ENCODE measurements at places on chromosomes 5 and 9. TPM values are rescaled to one million over a fixed set of nuclear protein-coding genes. Genes with fewer than 3 reads are reported as not detected.
A peak's percentile ranks its signal among the peaks of the same experiment; 100 is the strongest.

DNA sequence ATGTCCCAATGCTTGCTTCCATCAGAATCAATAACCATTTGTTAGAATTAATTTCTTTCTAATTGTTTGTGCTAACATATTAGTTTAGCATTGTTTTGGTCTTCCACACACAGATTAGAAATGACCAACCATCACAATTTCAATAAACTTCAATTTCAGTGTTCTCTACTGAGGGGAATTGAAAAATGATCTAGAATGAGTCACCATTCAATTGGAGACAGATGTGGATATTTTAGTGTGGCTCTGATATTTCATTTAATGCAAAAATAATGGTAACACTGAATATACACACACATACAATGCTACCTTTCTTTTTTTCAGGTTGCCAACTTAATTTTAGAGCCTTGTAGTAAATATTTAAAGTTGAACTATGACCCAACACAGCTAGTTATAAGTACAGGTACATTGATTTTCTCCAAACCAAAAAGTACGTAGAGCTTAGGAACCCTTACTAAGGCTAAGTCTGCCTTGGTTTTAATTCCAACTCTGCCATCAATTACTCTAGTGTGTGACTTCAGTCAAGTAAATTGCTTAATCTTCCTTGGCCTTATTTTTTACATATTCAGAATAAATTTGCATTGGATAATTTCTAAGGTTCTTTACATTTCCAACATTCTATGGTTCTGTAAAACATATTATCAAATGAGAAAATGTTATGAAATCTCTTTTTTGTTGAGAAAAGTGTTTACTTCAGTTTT, 143.9 kb downstream of the DMRTA1 start:
- no peaks in the 10 kb centered on the region for H3K27me3 ChIP-seq
- H3K27ac ChIP-seq: no peak overlapping the region
- no peak overlapping the region for H3K4me3 ChIP-seq
- DNase-seq: no peak
- H3K4me1 ChIP-seq: no peaks in the 10 kb centered on the region

DNA sequence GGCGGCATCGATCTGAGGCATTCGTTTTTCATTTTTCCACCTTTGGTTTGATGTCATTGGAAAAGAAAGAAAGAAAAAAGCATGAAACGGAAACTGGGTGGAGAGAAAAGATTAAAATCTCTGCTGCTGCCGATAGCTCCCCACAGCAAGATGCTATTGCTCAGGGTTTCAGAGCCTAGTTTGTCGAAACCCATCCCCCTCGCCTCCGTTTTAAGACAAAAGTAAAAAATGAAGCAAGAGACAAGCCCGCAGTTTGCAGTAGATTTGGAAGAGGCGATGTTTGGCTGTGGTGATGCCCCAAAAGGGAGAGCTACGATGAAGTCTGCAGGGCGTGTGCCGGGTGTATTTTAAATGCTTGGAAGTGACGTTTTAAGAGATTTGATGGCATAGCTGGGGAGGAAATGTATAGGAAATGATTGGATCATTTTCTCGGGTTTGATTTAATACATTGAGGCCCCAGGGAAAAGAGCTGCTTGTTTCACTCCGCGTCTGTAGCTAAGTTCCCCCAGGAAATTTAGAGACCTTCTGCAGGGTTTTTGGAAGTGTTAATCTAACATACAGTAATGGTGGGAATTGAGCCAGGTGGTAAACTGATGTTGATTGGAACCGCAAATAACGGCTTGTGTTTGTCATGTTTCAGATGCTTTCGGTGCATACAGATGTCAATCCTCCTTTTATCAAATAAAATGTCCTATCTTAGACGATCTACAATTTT, 909 bp downstream of the NDFIP1 start:
- no peaks in the 10 kb centered on the region for H3K27me3 ChIP-seq
- H3K4me1 ChIP-seq: no peaks in the 10 kb centered on the region
- no peaks in the 10 kb centered on the region for H3K36me3 ChIP-seq
- DNase-seq: no peak
- H3K4me3 ChIP-seq: peak overlapping the region; percentile 87

DNA sequence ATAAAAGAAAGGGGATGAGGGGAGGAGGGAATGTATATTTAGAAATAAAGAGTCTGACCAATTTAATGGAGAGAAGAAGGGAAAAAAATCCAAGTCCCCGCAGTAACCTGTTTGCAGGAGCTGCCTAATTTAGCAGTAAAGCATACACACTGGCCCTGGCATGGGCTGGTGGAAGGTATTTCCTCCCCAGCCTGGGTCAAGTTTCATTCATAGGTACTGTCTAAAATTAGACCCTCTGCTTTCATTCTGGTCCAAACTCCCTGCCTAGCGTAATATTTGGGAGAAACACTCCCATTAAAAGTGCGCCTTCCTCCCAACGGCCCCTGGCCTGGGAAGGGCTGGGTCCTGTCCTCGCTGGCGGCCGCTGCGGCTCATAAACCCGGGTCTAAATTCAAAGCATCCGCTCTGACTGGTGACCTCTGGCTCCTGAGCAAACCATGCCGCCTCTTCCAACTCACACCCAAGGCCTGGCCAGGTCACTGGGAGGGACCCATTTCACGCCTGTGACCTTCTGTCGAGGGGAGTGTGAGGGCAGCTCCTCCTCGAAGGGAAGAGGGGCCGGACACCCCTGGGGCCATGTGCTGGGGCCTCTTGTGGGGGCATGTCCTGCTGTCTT, 123.2 kb downstream of the FGF18 start:
- H3K27ac ChIP-seq: no peak overlapping the region
- H3K4me3 ChIP-seq: no peak overlapping the region
- no peak for DNase-seq
- no peaks in the 10 kb centered on the region for H3K36me3 ChIP-seq

- DNase-seq: no peak
- no peak overlapping the region for H3K4me3 ChIP-seq
- H3K36me3 ChIP-seq: no peaks in the 10 kb centered on the region
- no peaks in the 10 kb centered on the region for H3K4me1 ChIP-seq
- peaks cover 6% of the 10 kb centered on the region for H3K27me3 ChIP-seq
- H3K27ac ChIP-seq: no peak overlapping the region
These were observed 63.9 kb upstream of the MVB12B start for GRCh38 chr9:126262738-126263137.

EXD3 gene
- 44.8 TPM for total RNA-seq

KIF4B gene
- total RNA-seq: not detected

DNA sequence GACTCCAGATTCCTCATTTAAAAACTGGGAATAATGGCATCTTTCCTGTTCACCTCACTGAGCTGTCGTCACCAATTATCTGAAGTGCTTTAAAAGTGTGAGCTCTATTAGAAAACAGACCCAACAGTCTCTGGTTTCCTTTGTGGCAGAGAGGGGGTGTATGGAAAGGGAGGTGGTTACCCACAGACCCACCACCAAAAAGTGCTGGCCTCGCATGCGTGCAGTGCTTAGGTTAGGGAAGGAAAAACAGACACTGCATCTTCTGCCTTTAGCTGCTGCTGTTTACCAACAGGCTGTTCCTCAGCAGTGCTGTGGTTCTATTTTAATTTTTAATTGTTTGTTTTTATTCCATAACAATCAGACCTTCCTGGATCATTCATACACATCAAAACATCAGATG, 249.6 kb downstream of the PIK3R1 start:
- no peak overlapping the region for H3K4me3 ChIP-seq
- H3K27ac ChIP-seq: no peak overlapping the region
- no peak for DNase-seq
- H3K36me3 ChIP-seq: no peaks in the 10 kb centered on the region

- H3K4me3 ChIP-seq: no peak overlapping the region
- no peaks in the 10 kb centered on the region for H3K4me1 ChIP-seq
- no peaks in the 10 kb centered on the region for H3K27me3 ChIP-seq
These were observed 1342.4 kb upstream of the DMAC1 start for GRCh38 chr9:9142001-9142400.

DNA sequence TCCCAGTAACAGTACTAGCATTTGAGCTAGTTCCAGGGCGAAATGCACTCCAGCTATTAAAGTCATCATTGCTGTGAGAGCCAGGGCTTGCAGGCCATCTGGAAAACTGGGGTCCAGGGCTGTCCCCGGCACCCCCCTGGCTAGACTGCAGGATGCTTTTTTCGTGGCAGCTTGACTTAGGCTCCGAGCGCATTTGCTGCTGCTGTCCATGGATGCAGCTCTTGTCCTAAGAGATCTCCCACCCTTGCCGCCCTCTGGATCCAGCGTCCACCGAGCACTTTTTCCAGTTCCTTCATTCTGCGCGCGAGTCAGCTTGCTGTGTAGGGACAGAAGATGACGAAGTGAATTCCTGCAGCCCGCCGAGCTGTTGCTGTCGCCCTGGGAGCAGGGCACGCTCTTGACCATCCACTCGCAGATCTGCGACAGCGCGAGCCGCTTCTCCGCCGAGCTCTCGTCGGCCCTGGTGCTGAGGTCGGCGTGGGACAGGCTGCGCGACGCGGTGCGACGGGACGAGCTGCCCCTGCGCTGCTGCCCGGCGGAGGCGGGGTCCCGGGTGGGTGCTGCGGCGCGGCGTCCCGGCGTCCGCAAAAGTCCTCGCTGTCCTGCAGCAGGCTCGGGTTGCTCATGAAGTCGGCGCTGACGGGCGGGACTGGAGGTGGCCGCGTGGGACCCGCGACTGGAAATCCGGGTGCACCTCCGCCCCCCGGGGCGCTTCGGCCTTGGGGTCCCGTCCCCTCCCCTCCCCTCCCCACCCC, 30.7 kb downstream of the OR2V1 start:
- H3K36me3 ChIP-seq: no peaks in the 10 kb centered on the region
- H3K27ac ChIP-seq: no peak overlapping the region
- H3K27me3 ChIP-seq: peaks cover 9% of the 10 kb centered on the region
- no peaks in the 10 kb centered on the region for H3K4me1 ChIP-seq

- no peak overlapping the region for H3K27ac ChIP-seq
- no peaks in the 10 kb centered on the region for H3K36me3 ChIP-seq
- no peak overlapping the region for H3K4me3 ChIP-seq
- DNase-seq: no peak
- no peaks in the 10 kb centered on the region for H3K4me1 ChIP-seq
These were observed 18.4 kb downstream of the RNF130 start for GRCh38 chr5:180053061-180053602.

PELO gene
- total RNA-seq: 14.9 TPM

DNA sequence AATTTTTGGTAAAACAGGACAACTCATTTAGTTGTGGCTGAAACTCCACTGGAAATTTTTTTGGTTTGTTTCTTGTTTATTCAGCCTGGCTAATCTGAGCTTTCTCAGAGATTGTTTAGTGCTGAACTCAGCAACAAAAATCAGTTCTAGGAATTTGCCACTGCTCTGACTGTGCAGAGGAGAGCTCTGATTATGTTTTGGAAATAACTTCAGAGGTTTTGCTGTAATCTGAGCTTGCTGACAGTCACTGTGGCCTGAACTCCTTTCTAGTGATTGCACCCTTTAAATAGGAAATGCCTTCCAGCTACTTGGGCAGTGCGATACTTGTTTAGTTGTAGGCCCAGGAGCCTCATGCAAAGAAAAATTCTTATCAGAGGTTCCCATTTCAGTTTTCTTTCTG, 60.2 kb downstream of the OSTF1 start:
- no peaks in the 10 kb centered on the region for H3K4me1 ChIP-seq
- H3K36me3 ChIP-seq: no peaks in the 10 kb centered on the region
- no peak overlapping the region for H3K4me3 ChIP-seq
- H3K27ac ChIP-seq: no peak overlapping the region
- H3K27me3 ChIP-seq: no peaks in the 10 kb centered on the region

GRCh38 chr5:161258438-161258837, 288.1 kb downstream of the GABRB2 start:
- no peaks in the 10 kb centered on the region for H3K27me3 ChIP-seq
- H3K4me1 ChIP-seq: no peaks in the 10 kb centered on the region
- H3K36me3 ChIP-seq: no peaks in the 10 kb centered on the region
- H3K27ac ChIP-seq: no peak overlapping the region

HOMER1 gene
- total RNA-seq: 15.8 TPM

CTSV gene
- total RNA-seq: 1.3 TPM

DNA sequence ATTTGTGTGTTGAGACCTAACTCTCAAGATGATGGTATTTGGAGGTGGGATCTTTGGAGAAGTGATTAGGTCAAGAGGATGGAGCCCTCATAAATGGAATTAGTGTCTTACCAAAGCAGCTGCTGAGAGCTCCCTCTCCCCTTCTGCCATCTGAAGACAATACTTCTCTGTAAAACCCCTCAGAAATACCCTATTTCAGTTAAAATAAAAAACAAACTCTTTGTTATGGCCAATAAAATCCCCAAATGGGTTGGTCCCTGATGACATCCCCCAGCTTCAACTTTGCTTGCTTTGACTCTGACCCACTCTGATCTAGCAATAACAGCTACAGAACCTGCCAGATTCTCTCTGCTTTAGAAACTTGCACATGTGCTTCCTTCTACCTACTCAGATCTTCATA, 100.9 kb downstream of the SNCAIP start:
- H3K27ac ChIP-seq: no peak overlapping the region
- no peak for DNase-seq
- no peaks in the 10 kb centered on the region for H3K36me3 ChIP-seq
- H3K4me1 ChIP-seq: no peaks in the 10 kb centered on the region
- no peak overlapping the region for H3K4me3 ChIP-seq

SPINK6 gene
- not detected for total RNA-seq
